GM04504 (cell line): ENCODE measurements at places on chromosomes 3 and 15.

- no peak for DNase-seq
Measured at GRCh38 chr15:39157882-39158281, 423.0 kb upstream of the THBS1 start.

- DNase-seq, result no peak
Measured at GRCh38 chr3:10180738-10181295, 16.1 kb downstream of the IRAK2 start.

DNA sequence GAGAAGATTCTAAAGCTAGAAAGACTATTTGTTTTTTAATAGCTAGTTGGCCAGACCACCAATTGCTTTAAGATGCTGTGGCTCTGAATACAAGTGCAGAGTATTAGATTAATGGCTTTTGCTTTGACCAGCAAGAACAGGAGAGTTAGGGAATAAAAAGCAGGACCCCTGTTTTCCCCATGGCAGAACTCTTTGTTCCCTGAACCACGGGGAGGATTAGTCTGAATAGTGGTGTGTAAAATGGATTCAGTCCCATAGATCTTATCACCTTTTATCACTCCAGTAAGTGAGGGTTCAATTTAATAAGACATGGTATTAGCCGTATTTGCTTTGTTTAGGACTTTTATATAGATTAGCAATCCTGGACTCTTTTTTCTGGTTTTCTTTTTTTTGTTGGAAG, 562.6 kb upstream of the DPPA4 start:
- no peak for DNase-seq

GRCh38 chr3:1172644-1173043, 79.8 kb downstream of the CNTN6 start:
- DNase-seq, result no peak

DNA sequence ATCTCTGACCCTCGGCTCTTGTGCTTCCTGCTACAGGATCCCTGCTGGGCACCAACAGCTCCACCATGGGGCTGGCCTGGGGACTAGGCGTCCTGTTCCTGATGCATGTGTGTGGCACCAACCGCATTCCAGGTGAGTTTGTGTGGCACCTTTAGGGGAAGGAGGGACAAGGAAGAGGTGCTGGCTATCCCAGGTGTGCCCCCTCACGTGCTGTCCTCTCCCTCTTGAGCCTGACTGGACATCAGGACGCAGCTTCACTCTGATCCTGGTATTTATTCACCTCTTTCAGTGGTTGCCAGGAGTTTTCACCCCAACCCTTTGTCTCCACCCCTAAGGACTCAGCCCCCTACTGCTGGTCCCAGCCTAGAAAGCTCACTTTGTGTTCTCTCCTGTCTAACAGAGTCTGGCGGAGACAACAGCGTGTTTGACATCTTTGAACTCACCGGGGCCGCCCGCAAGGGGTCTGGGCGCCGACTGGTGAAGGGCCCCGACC, 960 bp downstream of the THBS1 start:
- DNase-seq, result peak; percentile 54

- DNase-seq, result peak; percentile 42
Measured at GRCh38 chr3:58835086-58835485, 168.5 kb upstream of the FAM3D start.

DNA sequence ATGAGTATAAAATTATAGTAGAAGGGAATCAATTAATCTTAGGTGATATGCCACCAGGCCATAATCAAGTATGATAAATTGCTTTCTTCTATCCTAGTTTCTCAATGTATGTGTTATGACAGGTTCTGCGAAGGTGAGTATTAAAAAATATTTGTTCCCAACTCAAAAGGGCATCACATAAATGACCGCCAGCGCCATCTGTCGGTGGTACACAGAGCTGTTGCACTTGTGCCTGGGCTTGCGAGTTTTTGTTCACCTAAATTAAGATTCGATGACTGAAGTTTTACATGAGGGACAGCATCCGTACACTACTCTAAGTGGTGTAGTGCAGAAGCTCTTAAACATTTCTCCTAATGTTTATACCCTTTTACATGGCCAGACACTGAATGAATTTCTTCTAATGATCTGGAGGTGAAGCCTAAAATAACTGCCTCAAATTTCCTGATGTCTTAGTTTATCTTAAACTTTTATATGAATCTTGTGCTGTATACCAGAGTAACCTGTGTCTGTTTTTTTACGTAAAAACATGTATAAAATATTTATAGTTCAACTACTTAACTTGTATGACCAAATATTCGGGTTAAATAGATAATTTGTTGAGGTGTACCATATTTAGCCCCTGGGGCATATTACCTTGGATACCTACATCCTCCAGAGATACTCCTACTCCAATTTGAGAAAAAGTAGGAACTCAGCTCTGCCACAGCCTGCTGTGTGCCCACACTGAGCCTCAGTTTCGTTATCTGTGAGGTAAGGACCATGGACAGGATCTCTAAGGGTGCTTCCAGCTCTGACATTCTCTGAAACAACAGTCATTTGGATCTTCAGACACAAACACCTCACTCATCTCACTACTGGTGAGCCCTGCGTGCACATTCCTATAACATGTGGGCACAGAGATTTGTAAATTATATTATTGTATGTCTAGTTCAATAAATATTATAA, 365.6 kb downstream of the MAGI1 start:
- no peak for DNase-seq

DNA sequence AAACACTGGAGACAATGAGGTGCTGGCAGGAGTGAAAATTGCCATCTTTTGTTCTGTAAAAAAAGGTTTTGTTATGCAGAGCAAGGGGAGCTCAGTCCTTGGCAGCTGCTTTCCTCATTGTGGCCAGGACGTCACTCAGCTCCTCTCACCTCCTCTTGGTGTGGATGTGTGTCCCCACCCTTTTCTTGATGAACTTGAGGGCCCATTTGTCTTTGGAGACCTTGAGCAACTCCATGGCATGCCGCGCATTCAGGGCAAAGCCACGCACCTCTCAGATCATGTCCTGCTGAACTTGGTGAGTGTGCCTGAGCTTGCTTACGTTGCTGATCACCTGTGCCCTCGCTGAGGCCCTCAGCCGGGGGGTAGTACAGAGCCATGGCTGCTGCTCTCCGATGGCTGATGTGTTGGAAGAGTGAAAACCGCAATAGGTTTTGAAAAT, 24.5 kb upstream of the BDH1 start:
- no peak for DNase-seq

- no peak for DNase-seq
Measured at GRCh38 chr3:134312873-134313846, 61.1 kb downstream of the AMOTL2 start.

DNA sequence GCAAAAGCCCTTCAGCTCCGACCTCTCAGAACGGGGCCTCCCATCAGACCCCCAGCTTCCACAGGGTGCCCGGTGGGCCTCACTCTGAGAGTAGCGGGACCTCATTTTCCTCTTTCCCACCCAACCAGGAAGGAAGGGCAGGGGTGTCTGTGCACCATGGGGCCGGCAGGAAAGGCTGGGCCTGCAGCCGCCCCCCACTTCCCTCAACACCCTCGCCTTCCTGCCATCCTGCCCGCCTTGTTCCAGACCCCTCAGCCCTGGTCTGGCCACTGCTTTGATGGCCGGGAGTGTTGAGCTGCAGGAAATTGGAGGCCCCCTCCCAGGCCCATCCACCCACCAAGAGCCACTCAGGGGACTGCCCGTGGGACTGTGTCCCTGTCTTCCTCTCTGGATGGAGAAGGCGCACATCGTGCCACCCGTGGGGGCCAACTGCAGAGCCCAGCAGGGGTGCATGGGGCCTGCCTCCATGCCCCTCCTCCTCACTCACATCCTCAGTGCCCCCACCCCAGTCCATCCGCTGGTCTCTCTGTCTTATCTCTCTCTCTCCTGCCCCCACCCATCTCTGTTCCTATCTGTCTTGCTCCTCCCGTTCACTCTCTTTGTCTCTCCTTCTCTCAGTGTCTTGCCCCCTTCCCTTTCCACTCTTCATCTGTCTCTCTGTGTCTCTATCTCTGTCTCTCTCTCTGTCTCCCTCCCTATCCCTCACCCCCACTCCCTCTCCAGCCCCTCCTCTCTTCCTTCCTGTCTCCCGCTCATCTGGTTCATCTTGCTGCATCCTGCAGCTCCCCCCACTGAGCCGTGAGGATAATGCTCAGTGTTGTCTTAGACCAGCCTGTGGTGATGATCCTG, 1.8 kb upstream of the PLXND1 start:
- DNase-seq, result no peak

- no peak for DNase-seq
Measured at GRCh38 chr15:59618406-59618805, 6.8 kb downstream of the GCNT3 start.

DNA sequence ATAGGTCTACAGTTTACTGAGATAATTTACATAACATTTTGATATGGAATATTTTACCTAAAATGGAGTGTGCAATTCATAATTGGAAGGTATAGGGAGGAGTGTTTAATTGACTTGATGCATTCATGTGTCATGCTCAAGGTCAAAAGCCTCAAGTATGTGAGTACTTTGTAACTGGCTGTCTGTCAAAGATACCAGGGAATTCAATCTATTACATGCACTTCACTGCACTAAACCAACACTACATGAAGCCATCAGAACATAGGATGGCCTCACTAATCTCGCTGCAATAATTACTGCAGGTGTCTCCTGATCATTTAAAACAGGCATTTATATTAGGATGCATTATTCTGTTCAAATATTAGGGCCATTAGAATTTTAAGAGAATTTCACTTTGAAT, 367.2 kb downstream of the CNTN4 start:
- no peak for DNase-seq

DNA sequence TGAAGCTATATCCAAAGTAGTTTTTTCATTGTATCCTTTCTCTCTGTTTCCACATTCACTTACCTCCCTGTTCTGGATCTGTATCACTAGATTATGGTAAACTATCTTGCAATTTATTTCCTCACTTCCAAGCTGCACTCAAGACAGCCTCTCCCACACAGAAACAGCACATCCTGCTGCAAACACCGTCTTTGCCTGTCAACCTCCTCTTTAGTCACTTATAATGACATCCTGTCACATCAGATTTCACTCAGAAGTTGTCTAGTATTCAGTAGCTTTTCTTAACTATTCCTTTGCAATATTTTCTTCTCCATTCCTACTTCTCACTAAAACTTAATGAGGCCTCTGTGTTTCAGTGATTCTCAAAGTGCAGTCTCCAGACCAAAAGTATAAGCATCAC, 490.8 kb downstream of the IGSF11 start:
- DNase-seq, result no peak

- no peak for DNase-seq
Measured at GRCh38 chr3:4517093-4517492, 23.9 kb downstream of the ITPR1 start.

- DNase-seq, result no peak
Measured at GRCh38 chr3:141020143-141020830, 30.9 kb upstream of the SPSB4 start.

DNA sequence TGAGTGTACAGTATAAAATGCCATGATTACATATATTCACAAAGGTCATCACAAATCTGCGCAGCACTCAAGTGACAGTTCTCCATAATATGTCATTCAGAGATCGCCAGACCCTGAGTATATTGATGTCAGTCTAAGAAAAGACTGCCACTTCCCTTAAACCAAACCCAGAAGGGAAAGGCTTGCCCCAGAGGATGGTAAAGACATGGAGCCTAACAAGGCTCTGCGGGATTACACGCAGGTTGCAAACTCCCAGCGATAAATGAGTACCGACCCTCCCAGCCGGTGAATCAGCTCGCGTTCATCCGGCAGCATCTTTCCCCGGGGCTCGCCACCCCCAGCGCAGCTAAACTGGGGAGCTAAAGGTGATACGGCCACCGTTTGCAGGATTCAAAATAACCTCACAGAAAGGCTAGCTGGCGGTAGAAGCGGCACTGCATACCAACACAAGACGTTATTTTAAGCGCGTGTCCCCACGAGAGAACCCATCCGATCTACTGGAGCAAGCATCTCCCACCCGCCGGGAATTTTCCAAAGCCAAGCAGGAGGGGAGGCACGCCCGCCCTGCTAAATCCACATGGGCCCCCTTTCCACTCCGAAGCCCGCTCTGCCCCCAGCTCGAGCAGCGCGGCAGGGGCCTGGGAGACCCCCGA, 643 bp downstream of the MYO5A start:
- no peak for DNase-seq

DNA sequence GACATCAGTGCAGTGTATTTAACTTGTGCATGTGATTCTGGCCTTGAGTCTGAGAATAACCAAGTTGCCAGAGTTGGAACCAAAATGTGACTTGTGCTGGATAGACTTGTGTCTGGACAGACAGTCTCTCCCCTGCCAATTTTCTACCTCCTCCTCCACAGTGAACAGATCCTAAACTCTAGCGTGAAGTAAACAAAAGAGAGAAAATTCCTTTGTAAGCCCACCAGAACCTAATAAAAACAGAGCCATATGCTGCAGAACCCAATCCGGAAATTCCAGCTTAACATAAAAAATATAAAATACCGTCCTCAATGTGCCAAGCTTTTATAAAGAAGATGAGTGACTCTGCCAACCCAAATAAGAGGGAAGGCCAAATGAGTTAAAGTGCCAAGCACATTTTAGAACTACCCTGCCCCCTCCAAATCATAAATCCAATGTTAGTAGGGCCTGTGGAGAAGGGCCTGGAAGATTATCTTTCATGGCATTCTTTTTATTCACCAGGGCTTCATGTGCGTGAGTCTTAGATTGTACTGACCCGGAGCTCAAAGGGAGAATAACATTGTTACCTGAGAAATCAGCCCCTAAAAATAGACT, 344.6 kb upstream of the PROK2 start:
- DNase-seq, result no peak

DNA sequence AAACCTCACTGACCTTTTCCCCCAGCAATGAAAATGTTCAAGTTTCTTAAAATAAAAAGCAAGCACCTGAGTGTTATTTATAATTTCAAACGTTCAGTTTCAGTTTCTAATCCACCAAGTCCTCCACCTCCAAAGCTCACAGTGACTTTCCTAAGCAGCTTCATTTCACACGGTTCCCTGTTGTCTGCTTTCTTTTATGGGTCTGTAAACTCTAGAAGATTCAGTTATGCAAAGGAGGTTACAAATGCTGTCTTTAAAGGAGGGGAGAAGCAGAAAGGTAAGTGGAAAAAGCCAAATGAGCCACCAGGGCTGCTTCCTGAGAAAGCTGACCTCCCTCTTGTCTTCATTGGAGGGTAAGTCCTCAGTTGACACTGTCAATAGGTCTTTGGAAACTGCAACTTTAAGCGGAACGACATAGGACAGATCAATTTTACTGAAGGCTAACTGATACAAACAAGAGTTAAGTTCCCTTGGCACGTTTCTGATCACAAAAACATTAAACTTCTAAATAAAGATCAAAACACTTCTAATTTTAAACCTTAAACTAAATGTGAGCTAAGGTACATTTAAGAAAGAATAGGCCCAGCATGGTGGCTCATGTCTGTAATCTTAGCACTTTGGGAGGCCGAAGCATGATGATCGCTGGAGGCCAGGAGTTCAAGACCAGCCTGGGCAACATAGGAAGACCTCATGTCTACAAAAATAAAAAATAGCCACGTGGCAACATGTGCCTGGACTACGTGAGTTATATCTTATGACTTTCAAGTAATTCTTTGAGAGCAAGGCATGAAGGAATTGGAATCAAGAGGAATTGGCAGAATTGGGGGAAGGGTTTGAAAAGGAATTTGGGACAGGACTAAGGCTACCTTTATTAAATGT, 151.9 kb upstream of the UBE2E1 start:
- DNase-seq, result no peak

- no peak for DNase-seq
Measured at GRCh38 chr3:14138109-14138877, 13.4 kb downstream of the TMEM43 start.
